ENCODE measurements at places on chromosomes 7 and 10. TPM values are rescaled to one million over a fixed set of nuclear protein-coding genes. Genes with fewer than 3 reads are reported as not detected.

GRCh38 chr7:27533652-27534081, 129.0 kb downstream of the HIBADH start:
- no peak for DNase-seq

GRCh38 chr7:131338173-131338572, 10.5 kb downstream of the MKLN1 start:
- DNase-seq: no peak

DNA sequence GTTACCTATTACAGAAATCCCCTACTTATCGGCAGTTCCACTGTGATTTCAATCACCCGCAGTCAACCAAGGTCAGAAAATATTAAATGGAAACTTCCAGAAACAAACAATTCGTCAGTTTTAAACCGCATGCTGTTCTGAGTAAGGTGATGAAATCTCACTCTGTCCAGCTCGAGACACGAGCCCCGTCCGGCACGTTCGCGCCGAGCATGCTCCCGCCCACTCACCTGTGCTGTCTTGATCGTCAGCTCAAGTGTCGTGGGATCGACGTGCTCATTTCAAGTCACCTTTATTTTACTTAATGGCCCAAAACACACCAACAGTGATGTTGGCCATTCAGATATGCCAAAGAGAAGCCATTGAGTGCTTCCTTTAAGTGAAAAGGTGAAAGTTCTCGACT, 21.2 kb downstream of the ESYT2 start:
- DNase-seq: no peak

The GJD4 gene
- not detected for total RNA-seq
